ENCODE measurements at places on chromosomes 13 and 19.
A peak's percentile ranks its signal among the peaks of the same experiment; 100 is the strongest.

DNA sequence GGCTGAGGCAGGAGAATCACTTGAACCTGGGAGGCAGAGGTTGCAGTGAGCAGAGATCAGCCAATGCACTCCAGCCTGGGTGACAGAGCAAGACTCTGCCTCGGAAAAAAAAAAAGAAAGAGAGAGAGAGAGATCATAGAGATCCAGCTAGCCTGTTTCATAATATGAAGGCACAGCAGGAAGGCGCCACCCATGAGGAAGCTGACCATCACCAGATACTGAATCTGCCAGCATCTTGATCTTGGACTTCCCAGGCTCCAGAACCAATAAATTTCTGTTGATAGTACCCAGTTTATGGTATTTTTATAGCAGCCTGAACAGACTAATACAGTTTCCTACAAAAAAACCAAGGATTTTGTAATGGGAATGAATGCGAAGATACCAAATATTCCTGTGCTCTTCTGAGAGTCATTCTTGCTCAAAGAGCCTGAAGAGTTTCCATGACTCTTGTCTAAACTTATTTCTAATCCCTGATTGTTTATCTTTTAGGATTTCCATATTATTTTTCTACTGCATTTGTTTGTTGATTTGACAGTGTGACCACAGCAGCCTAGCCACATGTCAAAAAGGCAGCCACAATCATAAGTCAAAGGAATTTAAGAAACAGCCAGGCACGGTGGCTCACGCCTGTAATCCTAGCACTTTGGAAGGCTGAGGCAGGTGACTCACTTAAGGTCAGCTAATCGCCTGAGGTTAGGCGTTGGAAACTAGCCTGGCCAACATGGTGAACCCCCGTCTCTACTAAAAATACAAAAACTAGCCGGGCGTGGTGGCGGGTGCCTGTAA, 37.7 kb upstream of the PDCD5 start:
- no peak for DNase-seq

GRCh38 chr19:53671663-53672062, 39.9 kb downstream of the DPRX start:
- no peak for DNase-seq

- DNase-seq: no peak
Measured at GRCh38 chr13:38686577-38687245, at the start of gene FREM2. TSS of gene FREM2 (plus strand) at chr13:38687077. CDS start at chr13:38687345, 268 bp downstream.

GRCh38 chr13:21075011-21075378, 13.6 kb upstream of the LATS2 start:
- DNase-seq: no peak

DNA sequence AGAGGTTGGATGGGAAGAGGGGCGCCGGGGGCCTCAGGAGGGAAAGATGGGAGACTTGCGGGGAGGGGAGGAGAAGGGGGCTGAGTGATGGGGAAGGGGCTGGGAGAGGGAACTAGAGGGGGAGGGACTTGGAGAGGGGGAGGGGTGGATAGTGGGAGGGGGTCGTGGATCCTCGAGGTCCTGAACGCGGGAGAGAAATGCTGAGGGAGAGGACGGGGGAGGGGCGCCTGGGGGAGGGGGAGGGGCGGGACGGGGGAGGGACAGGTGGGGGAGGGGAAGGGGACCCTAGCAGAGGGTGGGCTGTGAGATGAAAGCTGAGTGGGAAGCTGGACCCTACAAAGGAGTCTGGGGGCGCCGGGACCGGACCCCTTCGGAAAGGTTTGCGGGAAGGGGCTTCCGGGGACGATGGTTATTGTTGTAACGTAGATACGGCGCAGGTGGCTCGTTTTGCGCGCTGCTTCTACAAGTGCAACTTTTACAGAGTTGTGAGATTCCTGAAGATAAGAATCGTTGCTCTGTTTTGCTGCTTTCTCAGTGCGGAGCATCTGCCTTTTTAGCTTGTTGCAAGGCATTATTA, 418 bp downstream of the ZNF444 start:
- DNase-seq: no peak

- peak; percentile 10 for DNase-seq
Measured at GRCh38 chr13:42328672-42329071, 56.7 kb downstream of the AKAP11 start.

GRCh38 chr13:31805841-31806240, 66.5 kb downstream of the RXFP2 start:
- DNase-seq: no peak

- DNase-seq: no peak
Measured at GRCh38 chr19:50488389-50489194, 11.9 kb upstream of the GARIN5A start.

- DNase-seq: no peak
Measured at GRCh38 chr13:50152655-50153309, 137.5 kb downstream of the KCNRG start.

DNA sequence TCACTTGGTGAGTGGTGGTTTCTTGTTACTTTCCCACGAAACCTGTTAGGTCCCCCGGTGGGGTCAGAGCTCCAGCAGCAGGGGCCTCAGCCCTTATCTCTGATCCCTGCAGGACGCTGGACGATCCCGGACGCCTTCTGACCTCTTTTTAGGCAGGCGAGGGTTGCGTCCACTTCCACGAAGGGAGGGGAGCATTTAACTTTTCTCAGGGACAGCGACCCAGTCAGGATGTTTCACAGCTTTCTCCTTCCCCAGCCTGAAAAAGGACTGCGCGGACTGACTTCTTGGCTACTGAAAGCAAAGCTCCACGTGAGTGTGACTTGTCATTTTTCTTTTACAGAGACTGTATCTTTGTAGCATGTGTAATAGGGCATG, 692 bp downstream of the ZNF234 start:
- no peak for DNase-seq

GRCh38 chr13:73358606-73359095, 299.8 kb downstream of the KLF5 start:
- no peak for DNase-seq

- peak; percentile 38 for DNase-seq
Measured at GRCh38 chr13:21637296-21637695, 33.3 kb upstream of the MICU2 start.

- no peak for DNase-seq
Measured at GRCh38 chr13:100887729-100888151, 213.1 kb upstream of the TMTC4 start.

GRCh38 chr13:25391932-25392331, 20.2 kb downstream of the ATP8A2 start:
- DNase-seq: no peak

- no peak for DNase-seq
Measured at GRCh38 chr13:58343076-58343475, 711.5 kb downstream of the PCDH17 start.

DNA sequence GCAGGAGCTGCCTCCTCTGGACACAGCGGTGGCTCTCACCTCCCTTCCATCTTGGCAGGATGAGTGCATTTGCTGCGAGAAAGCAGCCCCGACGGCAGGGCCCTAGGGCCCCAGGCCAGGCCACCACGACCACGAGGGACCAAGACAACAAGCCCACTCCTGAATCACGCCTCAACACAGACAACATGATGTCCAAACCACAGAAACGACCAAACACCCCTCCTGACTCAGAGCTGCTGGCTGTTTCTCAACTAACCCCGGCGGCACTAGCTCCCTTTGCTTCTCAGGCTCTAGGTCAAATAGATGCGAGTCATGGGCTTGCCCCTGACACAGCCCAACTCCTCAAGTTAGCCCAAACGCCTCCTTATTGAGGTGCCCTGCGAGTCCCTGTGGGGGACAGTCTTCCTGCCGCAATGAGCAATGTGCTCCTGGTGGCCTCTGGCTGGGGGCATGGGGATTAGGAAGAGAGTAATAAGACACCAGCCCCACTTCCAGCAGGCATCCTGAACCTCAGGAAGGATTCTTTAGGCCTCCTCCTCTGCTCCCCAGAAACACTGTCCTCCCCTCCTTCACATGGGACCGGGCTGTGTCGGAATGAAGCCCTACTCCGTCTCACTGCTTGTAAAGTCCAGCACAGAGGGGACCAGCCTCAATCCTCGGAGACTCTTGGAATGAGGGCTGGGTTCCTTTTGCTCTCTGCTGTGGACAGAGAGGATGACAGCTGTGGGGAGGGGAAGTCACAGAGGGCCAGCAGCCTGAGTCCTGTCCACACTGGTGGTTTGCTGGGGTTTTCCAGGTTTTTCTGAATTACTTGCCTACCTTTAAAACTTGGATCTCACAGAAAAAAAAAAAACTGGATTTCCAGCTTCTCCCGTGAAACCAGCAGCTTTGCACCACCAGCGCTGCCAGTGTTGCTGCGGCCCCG, 6.9 kb upstream of the ATF5 start:
- DNase-seq: no peak

DNA sequence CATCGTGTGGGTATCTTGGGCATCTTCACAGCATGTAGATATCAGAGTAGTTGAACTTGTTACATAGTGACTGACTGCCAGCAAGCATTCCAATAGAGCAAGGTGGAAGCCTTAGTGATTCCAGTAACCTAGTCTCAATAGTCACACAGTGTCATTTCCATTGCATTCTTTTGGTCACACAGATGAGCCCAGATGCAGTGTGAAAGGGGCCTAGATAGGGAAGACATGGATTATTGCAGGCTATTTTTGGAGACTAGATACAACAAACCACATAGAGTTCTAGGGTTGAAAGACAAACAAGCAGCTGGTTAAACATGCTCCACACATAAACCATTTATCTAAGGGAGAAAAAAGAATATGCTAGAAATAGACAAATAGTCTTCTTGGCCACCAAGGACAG, 553.5 kb downstream of the DCT start:
- DNase-seq: no peak

GRCh38 chr19:2221250-2221831, 14.8 kb downstream of the PLEKHJ1 start:
- no peak for DNase-seq

DNA sequence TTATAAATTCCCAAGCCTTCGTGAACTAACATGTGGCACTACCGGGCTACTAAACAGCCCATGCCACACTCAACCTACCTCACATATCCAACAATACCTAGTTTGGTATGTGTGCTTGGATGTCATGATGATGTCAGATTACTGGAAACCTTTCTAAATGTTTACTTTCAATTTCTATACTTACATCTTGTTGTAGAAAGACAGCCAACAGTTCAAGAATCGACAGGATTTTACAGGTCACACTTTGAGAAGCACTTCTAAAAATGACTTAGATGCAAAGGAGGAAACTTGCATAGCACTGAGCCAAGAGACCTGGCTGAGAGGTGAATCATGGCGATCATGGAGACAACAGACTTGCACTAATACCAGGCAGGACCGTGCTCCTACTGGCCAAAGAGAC, 209.9 kb downstream of the COL4A1 start:
- DNase-seq: no peak

- no peak for DNase-seq
Measured at GRCh38 chr13:51063909-51064308, 47.2 kb downstream of the C13orf42 start.

GRCh38 chr19:42099336-42099925, 23.5 kb downstream of the ZNF574 start:
- no peak for DNase-seq

DNA sequence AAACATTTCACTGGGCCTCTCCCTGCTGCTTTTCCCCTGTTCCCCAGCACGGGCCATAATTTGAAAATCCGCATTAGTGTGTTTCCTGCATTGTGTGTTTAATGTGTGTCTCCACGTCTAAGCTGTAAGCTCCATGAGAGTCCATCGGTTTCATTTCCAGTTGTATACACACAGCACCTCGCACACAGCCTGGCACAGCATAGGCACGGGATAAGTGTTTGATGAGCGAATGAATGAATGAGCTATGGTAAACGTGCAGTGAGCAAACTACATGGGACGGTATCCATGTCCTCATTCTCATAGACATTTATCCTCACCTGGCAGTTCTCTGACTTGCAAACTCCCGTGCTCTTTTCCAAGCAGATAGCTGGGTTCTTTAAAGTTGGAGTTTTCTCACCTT, 106.1 kb downstream of the RAB20 start:
- no peak for DNase-seq

DNA sequence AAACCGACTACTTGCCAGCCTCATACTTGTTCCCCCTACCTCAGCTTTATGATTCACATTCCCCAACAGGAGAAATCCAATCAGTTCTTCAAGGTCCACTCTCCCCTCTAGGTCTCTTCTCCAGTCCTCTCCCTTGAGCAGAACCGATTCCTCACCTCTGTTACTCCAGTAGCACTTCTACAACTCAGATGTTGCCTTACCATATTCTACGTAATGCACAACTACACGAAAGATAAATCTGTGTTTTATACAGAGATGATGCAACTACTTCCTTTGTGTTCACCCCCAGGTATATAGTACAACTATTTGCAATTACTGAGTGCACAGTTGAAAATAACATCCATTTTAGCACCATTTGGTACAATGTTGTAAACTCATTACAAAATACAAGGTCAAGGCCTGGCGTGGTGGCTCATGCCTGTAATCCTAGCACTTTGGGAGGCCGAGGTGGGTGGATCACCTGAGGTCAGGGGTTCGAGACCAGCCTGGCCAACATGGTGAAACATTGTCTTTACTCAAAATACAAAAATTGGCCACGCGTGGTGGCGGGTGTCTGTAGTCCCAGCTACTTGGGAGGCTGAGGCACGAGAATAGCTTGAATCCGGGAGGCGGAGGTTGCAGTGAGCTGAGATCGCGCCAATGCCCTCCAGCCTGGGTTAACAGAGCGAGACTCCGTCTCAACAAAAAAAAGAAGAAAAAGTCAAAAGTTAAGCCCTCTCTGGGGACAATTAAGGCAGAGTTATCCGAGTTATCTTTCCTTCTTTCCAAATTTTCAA, 2.8 kb upstream of the WBP4 start:
- no peak for DNase-seq

- no peak for DNase-seq
Measured at GRCh38 chr13:110856942-110857835, 57.7 kb downstream of the ANKRD10 start.

DNA sequence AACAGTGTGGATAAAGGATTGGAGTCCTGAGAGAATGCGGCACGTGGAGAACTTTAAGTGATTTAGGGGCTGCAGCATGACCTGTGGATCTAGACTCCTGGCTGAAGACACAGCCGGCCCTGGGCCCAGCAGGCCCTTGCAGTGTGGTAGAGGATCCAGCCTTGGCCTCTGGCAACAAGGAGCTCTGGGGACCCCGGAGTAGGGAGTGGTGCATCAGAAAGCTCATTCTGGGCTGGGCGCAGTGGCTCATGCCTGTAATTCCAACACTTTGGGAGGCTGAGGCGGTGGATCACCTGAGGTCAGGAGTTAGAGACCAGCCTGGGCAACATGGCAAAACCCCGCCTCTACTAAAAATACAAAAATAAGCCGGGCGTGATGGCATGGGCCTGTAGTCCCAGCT, 76.0 kb downstream of the CHST8 start:
- no peak for DNase-seq

- DNase-seq: no peak
Measured at GRCh38 chr13:97121894-97122293, 100.2 kb upstream of the MBNL2 start.

DNA sequence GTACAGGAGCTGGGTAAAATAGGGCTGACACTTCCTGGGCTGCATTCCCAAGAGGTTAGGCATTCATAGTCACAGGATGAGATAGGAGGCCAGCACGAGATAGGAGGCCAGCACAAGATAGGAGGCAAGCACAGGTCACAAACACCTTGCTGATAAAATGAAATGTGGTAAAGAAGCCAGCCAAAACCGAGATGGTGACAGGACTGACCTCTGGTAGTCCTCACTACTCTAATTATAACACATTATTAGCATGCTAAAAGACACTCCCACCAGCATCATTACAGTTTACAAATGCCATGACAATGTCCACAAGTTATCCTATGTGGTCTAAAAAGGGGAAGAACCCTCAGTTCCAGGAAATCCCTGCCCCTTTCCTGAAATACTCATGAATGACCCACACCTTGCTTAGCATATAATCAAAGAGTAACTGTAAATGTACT, 20.9 kb upstream of the IGSF23 start:
- DNase-seq: no peak

Data from CD4-positive, alpha-beta T cell treated with Interleukin-15 for 4 hours (primary cell).